ENCODE measurements at places on chromosomes 3 and 15.
A peak's percentile ranks its signal among the peaks of the same experiment; 100 is the strongest.

DNA sequence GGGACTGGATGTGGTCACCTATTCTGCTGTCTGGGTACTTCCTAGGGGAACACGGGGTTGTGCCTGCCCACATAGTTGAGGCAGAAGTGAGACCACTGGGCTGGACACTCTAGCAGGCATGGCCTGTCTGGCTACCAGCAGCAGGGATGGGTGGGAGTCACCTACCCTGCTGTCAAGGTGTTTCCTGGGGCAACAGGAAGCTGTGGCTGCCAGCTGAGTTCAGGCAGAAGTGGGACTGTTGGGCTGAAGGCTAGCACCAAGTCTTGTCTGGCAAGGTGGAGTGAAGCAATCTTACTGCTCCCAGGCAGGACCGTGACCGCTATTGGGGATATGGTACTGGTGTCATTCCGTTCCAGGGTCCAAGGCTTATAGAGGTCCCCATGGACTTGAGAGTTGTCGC lies 20.3 kb upstream of the ZDHHC23 start:
- no peak for DNase-seq

GRCh38 chr15:29476503-29477080 lies 207.0 kb upstream of the NSMCE3 start:
- DNase-seq = no peak

DNA sequence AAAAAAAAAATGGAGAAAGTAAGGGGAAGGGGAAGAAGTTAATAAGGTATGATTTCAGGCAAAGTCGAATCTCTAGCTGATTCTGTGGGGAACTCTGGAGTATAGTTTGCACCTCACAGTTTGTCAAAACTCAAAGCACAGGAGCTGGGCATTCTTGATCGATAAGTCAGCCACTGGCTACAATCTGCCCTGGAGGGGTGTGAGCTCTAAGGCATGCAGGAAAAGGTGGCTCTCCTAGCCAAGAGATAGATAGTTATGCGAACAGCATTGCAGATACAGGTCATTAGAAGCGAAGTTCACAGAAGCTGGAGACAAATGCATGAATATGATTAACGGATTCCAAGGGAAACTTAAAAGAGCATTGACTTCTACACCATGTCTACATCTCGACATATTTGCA lies 952.6 kb downstream of the AGBL1 start:
- no peak for DNase-seq

DNA sequence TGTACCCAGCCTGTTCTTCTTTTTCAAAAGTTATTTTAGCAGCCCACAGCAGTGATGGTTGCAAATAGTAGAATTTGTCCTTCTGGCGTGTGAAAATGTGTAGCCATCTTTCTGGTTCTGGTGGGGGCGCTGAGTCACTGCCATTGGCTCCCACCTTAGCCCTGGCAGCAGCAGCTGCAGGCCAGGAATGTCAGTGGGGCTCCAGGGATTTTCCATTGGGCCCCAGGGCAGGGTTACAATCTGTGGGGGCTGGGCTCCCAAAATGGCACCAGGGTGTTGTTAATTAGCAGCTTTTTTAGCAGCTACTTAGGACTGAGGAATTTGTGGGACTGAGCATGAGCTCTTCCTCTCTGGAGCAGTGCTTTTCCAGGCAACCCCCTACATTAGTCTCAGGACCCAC lies 38.9 kb downstream of the TOPAZ1 start:
- no peak for DNase-seq

DNA sequence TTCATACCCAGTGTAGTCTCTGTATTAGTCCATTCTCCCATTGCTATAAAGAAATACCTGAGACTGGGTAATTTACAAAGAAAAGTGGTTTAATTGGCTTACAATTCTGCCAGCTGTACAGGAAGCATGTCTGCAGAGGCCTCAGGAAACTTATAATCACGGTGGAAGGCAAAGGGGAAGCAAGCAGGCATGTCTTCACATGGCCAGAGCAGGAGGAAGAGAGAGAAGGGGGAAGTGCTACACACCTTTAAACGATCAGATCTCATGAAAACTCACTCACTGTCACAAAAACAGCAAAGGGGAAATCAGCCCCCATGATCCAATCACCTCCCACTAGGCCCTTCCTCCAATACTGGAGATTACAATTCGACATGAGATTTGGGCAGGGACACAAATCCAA lies 6.3 kb upstream of the PARP14 start:
- DNase-seq = no peak

DNA sequence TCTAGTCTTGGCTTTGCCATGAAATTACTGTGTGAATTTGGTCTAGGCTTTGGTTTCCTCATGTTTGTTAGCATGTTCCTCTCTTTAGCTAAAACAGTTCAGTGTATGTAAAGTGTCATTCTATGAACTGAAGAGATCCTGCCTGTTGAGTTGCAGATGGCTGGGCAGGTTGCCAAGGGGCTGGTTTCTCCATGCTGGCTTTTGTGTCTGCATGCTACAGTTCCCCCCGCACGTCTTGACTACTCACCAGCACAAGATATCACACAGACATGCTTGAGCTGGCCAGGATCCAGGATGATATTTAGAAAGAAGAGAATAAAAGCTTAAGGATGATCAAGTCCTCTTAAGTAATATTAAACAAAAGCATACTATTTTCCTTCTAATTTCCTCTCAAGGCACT lies 90.2 kb downstream of the CERS3 start:
- peak; percentile 5 for DNase-seq

- no peak for DNase-seq
Observed at GRCh38 chr3:127074900-127075360, 92.0 kb downstream of the PLXNA1 start.

DNA sequence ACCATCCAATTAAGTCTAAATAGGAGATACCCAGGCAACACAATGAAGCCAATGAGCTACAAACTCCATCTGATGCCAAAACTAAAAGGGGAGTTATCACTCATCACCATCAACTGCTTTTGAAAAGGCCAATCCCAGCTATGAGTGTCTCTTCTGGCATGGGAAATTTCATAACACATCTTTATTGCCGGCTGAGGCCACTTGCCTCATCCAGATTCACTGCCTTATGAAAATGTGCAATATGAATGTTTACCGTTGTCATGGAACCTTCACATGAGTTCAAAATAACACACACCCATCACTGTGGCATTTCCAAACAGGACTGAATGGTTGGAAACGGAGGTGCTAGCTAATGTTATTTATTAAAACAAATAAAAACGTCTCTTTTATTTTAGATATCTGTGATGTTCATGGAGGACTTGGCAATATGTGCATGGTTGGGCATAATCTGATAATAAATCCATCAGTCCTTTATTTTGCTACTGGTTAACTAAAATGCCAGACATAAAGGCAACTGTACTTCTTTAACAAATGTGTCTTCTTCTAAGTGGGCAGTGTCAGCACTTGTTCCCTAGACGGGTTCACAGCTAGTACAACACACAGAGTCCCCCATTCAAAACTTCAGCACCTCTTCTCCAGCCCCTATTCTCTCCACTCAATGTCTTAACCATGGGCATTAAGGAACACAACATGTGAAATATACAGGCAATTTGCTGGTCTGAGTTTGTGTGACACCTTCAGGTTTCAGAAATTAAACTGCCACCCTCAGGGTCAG lies 143.9 kb downstream of the MAGI1 start:
- DNase-seq = no peak

DNA sequence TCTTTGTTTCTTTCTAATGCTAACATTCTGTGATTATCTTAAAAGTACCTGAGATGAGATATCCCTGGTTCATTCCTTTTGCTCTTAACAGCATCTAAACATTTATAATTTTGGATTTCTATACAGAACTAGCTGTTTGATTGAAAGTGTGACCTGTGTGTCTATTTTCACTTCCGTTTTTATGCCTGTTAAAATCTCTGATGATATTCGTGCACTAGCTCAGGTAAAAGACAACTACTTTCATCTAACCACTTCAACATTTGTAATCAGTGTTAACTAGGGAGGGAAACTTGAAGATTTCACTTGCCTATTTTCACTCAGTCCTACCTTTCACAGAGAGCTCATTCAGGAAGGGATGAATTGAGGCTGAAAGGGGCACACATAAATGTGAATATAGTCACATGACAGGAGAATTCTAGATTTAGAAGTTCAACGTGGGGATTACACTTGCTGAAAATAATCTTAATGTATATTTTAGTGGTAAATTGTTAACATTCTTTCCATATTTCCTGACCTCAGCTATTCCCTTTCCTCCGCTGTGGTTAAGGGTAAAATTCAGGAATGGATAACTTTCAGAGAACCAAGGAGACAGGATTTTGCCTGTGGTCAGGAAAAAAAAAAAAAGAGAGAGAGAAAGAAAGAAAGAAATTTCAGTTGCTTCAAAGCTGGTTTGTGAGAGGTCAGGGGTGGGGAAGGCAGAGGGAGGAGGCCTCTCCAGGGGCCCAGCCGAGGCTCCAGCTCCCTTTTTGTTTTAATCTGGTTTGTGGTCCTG lies 159.8 kb upstream of the TSC22D2 start:
- no peak for DNase-seq

GRCh38 chr3:56939834-56940233 lies 120.6 kb upstream of the SPATA12 start:
- DNase-seq = no peak

GRCh38 chr3:177878957-177879356 lies 657.3 kb upstream of the KCNMB2 start:
- DNase-seq = no peak

DNA sequence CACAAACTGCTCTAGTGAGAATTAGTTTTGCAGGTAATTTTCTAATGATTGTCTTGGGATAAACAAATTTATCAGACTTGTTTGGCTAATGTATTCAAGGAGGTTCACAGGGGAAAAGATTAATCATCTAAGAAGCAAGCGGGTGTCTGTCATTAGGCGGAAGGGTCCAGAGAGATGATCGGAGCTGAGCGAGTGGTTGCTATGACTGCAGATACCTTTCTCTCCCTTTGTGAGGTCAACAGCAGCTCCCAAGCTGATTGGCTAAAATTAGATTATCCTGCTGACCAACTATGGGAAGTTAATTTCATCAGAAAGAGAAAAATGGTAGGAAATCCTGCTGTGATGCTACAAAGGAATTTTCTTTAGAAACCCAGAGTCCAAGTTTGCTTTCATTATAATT lies 276.0 kb downstream of the SOX2 start:
- no peak for DNase-seq

DNA sequence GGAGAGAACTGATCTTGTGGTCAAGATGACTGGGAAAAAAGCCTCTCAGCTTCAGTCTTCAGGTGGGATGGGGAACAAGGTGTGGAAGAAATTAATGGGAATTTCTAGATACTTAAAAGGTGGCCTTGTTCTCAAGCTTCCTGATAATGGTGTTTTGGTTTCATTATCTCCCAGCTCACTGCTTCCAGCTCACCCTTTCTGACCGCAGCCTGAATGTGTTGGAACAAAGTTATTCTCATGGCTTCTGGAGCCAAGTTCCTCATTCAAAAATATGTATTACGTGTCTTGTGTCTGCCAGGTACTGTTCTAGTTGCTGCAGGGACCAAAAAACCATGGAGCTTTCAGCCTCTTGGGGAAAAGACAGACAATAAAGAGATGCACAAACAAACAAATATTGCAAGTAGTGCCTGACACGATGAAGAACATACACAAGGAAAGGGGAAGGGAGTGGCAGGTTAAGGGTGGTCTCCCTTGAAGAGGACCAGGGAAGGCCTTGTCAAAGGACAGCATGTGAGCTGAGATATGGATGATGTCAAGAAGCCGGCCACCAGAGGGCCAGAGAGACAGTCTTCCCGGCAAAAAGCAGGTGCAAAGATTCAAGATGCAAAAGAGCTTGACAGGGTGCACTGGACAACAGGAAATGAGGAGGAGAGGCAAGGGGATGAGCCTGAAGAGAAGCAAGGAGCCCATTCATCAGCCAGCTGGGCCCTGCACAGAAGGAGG lies 35.5 kb downstream of the ARRDC4 start:
- no peak for DNase-seq

GRCh38 chr3:134313847-134314587 lies 60.2 kb downstream of the AMOTL2 start:
- DNase-seq = no peak

GRCh38 chr3:159627229-159627628 lies 361.4 kb upstream of the IL12A start:
- DNase-seq = no peak

- DNase-seq = no peak
Observed at GRCh38 chr3:43893727-43894126, 203.0 kb downstream of the ABHD5 start.

DNA sequence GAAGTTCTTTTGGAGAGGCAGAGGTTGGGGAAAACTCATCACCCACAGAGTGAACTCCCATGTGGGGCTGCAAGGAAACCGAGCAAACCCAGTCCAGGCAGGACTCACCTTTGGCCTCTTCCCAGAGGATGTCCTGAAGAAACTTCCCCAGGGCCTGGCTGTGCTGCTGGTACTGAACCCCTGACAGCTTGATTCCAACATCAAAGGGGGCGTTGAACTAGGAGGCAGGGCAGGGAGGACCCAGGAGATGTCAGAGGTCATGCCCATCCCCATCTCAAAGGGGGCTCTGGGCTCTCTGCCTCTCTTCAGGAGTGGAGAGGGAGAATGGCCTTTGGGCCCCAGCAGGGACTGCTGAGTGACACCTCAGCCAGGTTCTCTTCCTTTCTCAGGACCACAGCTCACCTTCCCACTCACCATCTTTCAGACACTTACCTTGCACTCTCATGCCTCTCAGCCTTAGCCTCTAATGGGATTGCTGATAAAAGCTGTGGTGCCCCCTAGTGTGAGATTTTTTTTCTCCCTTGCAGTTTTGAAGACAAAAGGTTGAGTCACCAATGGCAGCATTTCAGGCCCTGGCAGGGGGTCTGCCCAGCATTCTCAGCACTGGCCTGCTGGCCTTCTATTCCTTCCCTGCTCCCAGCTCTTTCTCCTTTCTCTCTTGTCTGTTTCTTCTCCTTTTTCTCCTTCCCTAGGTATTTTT lies 6.0 kb downstream of the GHRL start:
- DNase-seq = no peak

DNA sequence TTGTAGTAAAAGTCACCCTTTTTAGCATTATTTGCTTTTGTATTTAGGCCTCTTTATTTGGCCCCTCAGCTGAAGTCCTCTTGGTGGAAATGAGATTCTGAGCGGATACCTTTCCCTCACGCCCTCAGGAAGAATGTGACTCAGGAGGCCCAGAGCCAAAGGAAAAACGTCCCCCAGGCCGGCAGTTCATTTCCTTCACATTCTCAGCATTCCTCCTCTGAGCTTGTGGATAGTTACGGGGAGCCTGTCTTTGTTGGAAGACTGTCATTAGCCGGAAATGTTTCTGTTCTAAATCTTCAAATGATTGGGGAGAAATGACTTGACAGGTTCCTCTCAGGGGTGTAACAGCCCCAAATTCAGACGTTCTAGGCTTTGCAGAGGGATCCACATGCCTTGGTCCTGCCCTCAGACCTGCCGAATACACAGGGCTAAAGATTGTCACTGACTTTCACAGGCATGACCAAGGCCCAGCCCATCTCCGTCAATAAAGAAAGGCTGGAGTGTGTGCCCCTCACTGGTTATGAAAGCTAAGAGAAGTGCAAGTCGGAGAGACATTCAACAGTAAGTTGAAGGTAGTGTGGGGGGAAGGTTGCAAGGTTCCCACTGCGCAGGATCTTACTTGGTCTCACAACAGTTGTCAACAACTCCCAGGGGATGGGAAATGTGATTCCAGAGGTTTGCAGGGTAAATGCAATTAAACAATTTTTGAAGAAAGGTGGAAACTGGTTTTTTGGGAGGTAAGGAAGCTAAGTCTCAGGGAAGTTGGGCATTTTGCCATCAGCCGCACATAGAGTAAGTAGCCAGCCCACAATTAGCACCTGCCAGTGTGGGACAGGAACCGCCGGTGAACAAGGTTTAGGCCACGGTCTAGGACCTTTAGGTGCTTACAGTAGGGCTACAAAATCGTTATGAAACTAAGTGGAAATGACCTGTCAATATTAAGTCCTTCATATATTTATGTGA lies 39.7 kb upstream of the MYZAP start:
- no peak for DNase-seq

Data from stimulated activated CD8-positive, alpha-beta memory T cell treated with anti-CD3 and anti-CD28 coated beads, Interleukin-7, amount 100 ng/mL, for 48 hours (primary cell).